ENCODE measurements at places on chromosomes 2 and 18. TPM values are rescaled to one million over a fixed set of nuclear protein-coding genes. Genes with fewer than 3 reads are reported as not detected.
A peak's percentile ranks its signal among the peaks of the same experiment; 100 is the strongest.

DNA sequence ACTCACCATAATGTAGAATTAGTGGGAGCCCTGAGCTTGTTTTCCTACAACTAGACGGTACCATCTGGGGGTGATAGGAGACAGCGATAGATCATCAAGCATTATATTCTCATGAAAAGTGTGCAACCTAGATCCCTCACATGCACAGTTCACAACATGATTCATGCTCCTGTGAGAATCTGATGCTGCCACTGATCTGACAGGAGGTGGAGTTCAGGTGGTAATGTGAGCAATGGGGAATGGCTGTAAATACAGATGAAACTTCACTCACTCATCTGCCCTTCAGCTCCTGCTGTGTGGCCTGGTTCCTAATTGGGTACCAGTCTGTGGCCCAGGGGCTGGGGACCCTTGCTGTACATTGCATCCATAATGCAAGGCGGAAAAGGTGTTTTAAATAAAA is 60.7 kb downstream of the USP34 start:
- H3K27me3 ChIP-seq, result no peaks in the 10 kb centered on the region
- no peak overlapping the region for H3K27ac ChIP-seq
- DNase-seq, result no peak
- H3K36me3 ChIP-seq, result no peaks in the 10 kb centered on the region
- no peak overlapping the region for H3K4me3 ChIP-seq

DNA sequence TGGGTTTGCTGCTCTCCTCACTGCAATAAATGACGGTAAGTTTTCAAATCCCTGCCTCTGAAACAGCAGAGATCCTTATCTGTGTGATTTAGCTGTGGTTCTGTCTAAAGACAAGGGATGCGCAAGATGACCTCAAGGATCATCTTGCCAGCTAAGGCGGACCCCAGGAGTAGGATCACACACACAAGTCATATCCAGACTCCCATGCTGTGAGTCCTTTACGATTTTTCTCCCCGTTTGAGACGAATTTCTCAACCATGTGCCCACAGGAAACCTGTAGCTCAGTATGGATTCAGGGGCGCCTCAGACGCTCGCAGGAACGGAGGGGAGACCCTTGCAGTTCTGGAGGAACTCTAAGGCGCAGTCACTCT is 11.1 kb upstream of the DCTN1 start:
- H3K27ac ChIP-seq, result peak overlapping the region; percentile 90
- H3K4me3 ChIP-seq, result peak overlapping the region; percentile 89
- H3K4me1 ChIP-seq, result peaks cover 48% of the 10 kb centered on the region
- H3K27me3 ChIP-seq, result no peaks in the 10 kb centered on the region
- no peak for DNase-seq
- H3K36me3 ChIP-seq, result no peaks in the 10 kb centered on the region

ZNF512 gene
- 6.8 TPM for polyA plus RNA-seq

SLC16A14 gene
- 0.31 TPM for polyA plus RNA-seq

DNA sequence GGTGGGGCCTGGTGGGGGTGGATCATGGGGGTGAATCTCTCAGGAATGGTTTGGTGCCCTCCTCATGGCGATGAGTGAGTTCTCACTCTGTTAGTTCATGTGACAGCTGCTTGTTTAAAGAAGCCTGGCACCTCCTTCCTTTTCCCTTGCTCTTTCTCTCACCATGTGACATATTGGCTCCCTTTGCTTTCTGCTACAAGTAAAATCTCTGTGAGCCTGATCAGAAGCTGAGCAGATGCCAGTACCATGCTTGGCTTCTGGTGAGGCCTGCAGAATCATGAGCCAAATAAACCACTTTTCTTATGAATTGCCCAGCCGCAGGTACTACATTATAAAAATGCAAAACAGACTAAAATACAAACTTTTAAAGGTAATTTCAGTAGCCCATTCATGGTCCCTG is 73.4 kb upstream of the TEX51 start:
- H3K27me3 ChIP-seq, result no peaks in the 10 kb centered on the region
- DNase-seq, result no peak
- no peak overlapping the region for H3K4me3 ChIP-seq

- no peak overlapping the region for H3K4me3 ChIP-seq
Measured at GRCh38 chr2:191499874-191500565, 177.9 kb upstream of the NABP1 start.

SNRNP27 gene
- polyA plus RNA-seq, result 21.1 TPM

RUFY4 gene
- polyA plus RNA-seq, result 0.43 TPM

GRCh38 chr2:110950281-110950680 is 170.4 kb upstream of the BCL2L11 start:
- no peaks in the 10 kb centered on the region for H3K27me3 ChIP-seq
- H3K4me3 ChIP-seq, result no peak overlapping the region
- peaks cover 13% of the 10 kb centered on the region for H3K4me1 ChIP-seq

Data from stomach (tissue), 19 donors.